ENCODE measurements at places on chromosomes 4 and X.

GRCh38 chr4:3091464-3091863 lies 17.0 kb downstream of the HTT start:
- no peak for DNase-seq

DNA sequence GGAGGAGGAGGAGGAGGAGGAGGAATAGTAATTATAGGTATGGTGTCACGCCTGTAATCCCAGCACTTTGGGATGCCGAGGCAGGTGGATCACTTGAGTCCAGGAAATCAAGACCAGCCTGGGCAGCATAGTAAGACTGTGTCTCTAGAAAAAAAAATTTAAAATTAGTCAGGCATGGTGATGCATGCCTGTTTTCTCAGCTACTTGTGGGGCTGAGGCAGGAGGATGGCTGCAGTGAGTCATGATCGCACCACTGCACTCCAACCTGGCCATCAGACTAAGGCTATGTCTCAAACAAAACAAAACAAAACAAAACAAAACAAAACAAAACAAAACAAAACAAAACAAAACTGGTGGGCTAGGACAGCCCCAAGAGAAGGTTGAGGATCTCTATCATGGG lies 3.0 kb downstream of the STARD8 start:
- peak; percentile 78 for DNase-seq

DNA sequence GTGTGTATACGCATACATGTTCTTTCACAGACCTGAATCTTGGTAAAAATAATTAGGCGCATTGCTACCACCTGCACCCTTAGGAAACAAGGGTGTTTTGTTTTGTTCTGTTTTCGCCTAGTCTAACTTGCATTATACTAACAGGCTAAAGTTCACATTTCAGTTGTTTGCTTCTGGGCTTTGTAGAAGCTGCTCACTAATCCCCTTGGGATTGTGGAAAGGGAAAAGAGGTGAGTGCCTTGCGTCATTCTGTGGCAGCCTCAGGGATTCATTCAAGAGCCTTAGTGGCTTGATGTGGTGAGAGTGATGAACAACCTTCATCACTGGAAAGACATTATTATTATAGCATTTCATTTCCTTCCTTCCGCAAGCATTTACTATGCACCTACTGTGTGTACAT lies 331.1 kb downstream of the ADGRL3 start:
- DNase-seq: no peak

DNA sequence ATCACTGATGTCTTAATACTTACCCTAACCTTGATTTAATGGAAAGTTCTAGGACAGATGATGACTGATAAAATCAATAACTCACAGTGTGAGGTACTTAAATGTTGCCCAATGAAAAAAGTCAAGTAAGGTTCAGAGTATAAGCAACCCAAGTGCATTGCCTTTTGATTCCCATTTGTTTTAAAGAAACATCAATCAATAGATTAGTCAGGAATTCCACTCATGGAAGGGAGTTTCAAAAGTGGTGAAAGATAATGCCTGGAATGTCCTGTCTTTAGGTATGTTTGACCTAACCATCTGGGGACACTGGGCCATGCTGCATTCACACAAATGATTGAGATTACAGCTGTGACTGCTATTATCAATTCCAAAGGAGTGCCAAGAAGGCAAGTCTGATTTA lies 259.7 kb downstream of the PPARGC1A start:
- no peak for DNase-seq

- no peak for DNase-seq
Observed at GRCh38 chrX:30881797-30882196, 7.3 kb downstream of the TAB3 start.

DNA sequence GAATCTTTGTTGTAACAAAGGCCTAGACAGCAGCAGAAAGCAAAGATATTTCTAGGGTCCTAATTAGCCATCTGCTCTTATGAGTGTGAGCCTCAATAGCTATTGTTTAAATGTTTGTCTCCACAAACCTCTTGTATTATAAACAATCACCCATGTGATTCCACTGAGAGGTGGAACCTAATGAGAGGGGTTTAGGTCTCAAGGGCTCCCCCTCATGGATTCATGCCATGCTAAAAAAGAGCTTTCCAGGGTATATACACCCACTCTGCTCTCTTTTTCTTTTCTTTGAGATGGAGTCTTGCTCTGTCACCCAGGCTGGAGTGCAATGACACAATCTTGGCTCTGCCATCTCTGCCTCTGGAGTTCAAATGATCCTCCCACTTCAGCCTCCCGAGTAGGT lies 42.1 kb downstream of the TRIM61 start:
- DNase-seq: peak; percentile 13

DNA sequence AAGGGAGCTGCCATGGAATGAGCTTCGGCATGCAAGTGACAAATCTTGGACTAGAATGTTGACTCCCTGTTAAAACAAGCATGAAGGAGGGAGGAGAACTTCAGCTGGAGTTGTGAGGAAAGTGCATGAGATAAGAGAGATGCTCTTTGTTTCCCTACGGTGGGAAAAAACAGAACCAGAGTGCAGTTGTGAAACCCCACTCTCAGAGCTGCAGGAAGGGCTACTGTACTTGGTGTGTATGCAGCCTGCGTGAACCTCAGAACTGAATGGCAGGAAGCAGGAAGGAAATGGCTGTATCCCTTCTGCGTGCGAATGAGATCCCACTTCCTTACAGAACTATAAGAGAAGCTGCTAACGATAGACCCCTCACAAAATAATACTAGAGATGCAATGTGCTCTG lies 57.2 kb downstream of the EGF start:
- no peak for DNase-seq

DNA sequence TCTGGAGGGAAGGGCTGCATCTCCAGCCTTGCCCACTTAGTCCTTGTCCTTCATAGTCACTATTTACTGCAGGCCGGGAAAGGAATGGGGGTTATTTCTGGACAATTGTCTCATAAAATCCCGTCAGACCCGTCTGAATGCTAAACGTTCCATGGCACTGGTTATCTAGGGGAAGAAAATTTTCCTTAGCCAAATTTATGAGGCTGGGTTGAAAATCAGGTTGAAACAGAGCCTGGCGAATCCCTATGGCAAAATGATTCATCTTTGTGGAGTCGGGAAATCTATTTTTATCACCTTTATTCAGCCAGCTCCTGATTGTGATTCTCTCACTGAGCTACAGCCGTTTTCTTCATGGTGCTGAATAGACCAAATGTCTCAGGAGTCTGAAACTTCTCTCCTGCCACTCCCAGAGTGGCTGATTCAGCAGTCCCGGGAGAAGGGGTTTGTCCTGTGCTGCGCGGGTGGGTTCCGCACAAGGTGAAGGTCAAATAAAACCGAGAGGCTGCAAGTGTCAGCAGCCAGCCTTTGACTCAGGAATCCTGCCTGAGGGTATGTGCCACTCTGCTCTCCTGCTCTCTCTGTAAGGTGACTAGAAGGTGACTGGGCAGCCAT lies 1.0 kb downstream of the LIMCH1 start:
- DNase-seq: peak; percentile 20

DNA sequence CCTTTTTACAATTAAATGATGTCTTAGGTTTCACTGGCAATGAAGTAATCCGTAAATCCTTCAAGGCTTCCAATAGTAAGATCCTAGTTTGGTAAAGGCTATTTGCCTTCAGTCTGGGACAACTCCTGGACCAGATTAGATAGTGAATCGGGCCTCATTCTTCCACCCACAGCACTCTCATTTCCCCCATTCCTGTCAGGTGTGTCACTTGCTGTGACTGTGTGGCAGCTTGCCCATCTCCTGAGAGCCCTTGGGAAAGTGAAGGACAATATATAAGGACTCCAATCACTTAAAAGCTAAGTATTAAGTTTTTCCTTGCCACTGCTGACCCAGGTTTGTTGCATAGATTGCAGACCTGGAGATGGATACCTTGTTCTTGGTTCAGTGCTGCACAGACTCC lies 3.3 kb upstream of the GASK1B start:
- DNase-seq: peak; percentile 70

GRCh38 chr4:87071401-87071800 lies 136.6 kb downstream of the AFF1 start:
- DNase-seq: no peak

DNA sequence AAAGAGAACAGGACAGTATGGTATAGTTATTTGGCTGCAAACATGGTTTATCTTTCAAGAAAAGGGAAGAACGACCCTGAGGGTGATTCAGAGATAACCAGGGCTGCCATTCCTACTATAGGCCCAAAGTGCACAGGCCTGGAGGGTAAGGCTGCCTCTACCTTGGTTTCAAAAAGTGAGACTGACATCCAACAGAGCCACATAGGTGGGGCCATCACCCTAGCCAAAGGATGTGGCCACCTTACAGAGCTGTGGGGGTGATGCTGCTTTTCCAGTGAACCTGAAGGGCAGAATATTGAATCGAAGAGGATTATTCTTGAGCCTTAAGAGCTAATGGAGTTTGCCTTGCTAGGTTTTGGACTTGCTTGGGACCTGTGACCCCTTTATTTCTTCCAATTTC lies 15.7 kb downstream of the SH2D1A start:
- no peak for DNase-seq

GRCh38 chrX:49947781-49948180 lies 25.4 kb downstream of the CLCN5 start:
- no peak for DNase-seq

GRCh38 chr4:74933562-74934015 lies 673 bp downstream of the PARM1 start:
- DNase-seq: peak; percentile 8

DNA sequence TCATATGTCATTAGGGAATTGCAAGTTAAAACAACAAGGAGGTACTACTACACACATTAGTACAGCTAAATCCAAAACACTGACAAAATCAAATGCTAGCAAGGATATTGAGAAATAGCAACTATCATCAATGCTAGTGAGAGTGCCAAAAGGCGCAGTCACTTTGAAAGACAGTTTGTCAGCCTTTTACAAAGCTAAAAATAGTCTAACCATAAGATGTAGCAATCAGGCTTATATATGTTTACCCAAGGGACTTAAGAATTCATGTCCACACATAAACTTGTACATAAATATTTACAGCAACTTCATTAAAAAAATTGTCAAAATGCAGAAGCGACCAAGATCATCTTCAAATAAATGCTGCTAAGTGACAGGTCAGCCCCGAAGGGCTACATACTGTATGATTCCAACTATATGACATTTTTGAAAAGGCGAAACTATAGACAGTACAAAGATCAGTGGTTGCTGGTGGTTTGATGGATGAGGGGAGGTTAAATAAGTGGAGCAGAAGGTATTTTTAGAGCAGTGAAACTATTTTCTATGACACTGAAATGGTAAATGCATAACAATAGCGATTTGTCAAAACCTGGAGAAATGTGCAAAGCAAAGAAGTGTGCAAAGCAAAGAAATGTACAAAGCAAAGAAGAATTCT lies 704.8 kb downstream of the ARAP2 start:
- no peak for DNase-seq

DNA sequence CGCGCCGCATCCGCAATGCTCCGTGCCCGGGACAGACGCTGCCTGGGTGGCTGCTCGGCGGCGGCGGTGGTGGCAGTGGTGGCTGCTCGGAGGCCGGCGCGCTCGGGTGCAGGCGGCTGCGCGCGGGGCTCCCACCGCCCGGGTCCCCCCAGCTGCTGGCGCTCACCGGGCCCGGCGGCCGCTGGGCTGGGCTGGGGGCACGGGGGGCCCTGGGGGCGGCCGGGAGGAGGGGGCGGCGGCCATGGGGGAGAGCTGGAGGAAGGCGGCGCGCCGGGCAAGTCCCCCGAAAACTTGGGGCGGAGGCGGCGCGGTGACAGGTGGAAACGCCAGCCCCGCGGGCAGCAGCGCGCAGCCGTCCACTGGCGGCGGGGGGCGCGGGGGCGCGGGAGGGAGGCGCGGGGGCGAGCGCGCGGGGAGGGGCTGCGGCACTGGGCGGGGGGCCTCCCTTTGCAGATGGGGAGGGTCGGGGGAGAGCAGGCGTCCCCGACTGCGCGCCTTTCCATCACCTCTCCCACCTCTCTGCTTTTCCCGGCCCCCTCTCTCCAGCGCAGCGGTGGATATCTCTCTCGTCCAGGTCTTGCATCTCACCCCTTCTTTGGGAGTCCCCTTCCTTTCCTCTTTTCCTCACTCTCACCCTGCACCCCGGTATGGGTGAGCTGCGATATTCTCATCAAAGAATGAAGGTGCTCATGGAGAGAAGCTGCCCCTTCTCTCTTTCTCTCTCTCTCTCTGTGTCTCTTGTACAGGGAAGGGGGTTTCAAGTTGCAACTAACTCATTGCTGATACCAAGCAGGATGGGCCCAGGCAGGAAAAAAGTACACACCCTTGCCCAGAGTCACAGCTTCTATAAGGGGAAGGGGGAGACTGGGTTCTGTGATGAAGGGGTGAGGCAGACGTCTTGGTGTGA lies 83.7 kb upstream of the DHRSX start:
- DNase-seq: no peak

GRCh38 chr4:119517361-119518229 lies 111.0 kb downstream of the PDE5A start:
- DNase-seq: peak; percentile 41

- no peak for DNase-seq
Observed at GRCh38 chrX:1486177-1486576, 33.5 kb upstream of the ASMTL start.

- DNase-seq: no peak
Observed at GRCh38 chrX:126557151-126557550, 4.5 kb upstream of the DCAF12L1 start.

DNA sequence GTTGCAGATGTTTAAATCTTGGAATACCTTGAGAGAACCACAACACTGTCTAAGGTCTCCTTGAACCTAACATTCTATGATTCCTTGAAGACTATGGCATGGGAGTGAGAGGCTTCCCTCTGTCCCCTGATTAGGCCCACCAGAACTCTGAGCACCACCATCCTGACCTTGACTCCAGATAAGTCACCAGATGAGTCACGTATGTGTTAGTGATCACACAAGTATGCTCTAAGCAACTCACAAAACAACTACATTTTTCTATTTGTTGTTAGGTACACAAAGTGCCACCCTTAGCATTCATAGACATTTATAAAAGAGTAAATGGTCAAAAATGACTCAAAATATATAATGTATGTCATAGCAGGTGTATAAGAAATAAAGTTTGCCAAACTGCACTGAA lies 252.9 kb upstream of the CXXC4 start:
- peak; percentile 10 for DNase-seq

GRCh38 chrX:21993265-21993664 lies 38.9 kb upstream of the PHEX start:
- DNase-seq: no peak

GRCh38 chrX:107571296-107571998 lies 56.9 kb upstream of the PRPS1 start:
- DNase-seq: peak; percentile 92

DNA sequence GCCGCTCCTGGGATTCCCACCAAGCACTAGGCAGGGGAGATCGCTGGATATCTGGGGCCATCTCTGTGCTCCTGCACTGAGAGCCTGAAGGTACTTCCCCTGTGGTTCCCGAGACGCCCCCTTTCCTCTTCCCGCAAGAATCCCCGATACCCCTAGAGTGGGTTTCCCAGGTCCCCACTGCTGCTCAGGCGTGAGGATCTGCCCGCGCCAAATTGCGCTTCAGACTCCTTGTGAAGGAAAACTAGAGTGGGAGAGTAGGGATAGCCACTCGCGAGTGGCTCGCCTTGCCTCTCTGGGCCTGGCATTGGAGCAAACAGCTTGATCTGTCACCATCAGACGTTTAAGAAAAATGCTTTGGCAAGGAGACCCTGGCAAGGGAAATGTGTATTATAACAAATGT lies 1.5 kb downstream of the IL1RAPL2 start:
- DNase-seq: no peak

- peak; percentile 54 for DNase-seq
Observed at GRCh38 chr4:98605216-98605615, 53.2 kb downstream of the TSPAN5 start.

All from ELR (cell line).